CD4-positive, alpha-beta T cell treated with Interleukin-10 for 1 hour (primary cell): ENCODE measurements at places on chromosomes 16 and 17.

DNA sequence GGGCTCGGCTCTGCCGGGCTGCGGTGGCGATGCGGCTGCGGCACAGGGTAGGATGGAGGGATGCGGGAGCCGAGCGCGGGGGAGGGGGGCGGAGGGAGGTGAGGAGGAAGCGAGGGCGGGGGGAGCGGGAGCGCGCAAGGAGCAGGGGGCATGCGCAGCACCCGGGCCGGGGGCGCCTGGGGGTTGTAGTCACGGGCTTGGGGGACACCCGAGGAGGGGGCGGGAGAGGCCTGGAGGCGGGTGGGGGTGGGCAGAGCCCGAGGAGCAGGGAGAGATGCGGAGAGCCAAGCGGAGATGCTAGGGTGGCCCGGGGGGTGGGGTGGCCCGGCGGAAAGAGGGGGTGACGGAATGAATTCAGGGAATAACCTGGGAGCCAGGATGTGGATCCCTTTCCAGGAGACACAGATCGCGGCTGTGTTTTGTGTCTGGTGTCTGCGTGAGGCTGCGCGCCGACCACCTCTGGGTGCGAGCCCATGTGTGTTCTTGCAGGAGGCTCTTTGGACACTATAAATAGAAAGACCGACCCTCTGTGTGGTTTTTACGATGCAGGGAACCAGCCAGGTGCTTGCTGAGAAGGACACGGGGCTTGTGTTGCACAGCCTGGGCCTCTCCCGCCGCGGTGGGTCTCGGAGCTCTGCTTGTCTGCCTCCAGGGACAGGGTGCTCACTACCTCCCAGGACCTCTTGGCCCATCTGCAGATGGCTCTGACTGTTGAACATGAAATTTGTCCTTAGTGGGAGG is at the start of gene STX1B:
TSS of gene STX1B (minus strand) at position 54 of the 741 bp plus-strand sequence. CDS start 242 bp downstream, outside the sequence.
- peak; percentile 50 for DNase-seq

- DNase-seq: no peak
Observed at GRCh38 chr17:80750263-80750662, 205.6 kb downstream of the RPTOR start.

DNA sequence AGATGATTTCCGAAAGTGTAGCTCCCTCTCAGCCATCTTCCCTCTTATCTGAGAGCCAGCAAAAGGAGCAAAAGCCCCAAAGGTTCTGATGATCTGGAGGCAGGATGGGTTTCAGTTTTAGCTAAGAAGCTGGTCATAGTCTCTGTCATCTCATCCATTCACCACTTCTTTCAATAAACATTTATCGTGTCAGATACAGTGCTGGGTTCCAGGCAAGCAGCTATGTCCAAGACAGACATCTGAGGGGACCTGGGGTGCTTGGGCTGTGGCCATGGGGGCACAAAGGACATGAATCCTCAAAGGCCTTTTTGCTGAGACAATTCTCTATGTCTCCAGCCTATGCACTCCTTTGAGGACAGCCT is 1.0 kb upstream of the ETV4 start:
- DNase-seq: no peak

GRCh38 chr16:88957887-88958577 is 19.0 kb downstream of the CBFA2T3 start:
- DNase-seq: peak; percentile 17

DNA sequence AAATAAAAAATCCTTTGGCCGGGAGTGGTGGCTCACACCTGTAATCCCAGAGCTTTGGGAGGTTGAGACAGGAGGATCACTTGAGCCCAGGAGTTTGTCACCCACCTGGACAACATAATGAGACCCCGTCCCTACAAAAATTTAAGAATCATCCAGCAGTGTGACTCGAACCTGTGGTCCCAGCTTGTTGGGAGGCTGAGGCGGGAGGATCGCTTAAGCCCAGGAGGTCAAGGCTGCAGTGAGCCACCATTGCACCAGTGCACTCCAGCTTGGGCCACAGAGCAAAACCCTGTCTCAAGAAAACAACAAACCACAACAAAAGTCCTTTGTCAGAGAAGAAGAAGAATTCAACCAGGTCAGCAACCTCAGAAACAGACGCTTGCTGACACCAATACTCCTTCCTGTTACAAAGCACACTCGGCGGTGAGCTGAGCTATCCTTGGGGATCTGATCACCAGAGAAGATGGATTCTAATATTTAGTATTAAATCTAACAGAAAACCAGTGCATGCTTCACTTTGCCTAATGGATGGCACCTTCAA is 12.9 kb upstream of the PVALEF start:
- DNase-seq: no peak

- no peak for DNase-seq
Observed at GRCh38 chr17:56292578-56292977, 139.3 kb downstream of the ANKFN1 start.

- no peak for DNase-seq
Observed at GRCh38 chr17:45951403-45951802, 47.6 kb upstream of the STH start.

DNA sequence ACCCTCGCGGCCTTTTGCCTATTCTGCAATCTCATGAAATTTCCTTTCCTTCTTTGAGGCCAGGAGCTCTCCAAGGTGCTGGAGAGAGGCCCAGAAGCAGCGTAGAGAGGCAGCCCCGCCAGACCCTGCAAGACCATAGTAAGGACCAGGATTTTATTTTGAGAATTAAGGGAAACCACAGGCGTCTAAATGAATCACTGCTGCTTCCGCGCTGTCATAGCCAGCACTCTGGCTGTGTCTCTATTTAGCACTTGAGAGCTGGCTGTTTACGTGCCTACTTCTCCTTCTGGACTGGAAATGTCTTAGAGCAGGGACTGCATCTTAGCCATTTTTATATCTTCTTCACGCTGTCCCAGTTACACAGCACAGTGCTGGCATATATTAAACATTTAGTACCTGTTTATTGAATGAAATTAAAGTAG is 37.6 kb upstream of the PIRT start:
- DNase-seq: no peak

- no peak for DNase-seq
Observed at GRCh38 chr17:72104863-72105234, 16.0 kb upstream of the SOX9 start.

- no peak for DNase-seq
Observed at GRCh38 chr16:85490407-85491057, 122.6 kb upstream of the GSE1 start.

- DNase-seq: peak; percentile 45
Observed at GRCh38 chr17:82767041-82767754, 15.3 kb downstream of the TBCD start.

DNA sequence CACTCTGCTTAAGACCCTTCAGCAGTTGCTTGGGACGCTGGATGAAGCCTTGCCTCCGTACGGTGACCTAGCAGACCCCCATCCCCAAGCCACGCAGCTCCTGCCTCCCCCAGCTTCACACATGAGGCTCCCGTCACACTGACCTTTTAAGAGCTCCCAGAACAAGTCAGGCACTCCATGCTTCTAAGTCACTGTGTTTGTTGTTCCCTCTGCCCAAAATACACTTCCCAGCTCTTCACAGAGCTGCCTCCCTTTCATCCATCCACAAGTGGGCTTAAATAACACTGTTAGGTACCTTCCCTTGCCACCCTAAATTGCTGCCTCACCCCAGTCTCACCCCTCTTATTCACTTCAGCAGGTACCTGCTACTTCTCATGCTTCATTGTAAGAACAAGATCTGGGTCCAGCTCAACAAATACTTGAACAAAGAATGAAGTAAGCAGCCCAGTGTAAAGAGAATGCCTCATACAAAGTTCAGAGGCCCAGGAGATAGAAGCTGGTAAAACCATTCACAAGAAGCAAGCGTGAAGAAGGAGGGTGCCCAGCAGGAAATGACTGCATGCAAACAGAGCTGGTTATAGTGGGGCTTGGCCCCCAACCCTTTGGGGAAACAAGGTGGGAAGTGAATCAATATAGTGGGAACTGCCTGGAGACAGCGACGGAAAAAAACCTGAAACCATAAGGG is 5.8 kb downstream of the ZC3H7A start:
- no peak for DNase-seq

DNA sequence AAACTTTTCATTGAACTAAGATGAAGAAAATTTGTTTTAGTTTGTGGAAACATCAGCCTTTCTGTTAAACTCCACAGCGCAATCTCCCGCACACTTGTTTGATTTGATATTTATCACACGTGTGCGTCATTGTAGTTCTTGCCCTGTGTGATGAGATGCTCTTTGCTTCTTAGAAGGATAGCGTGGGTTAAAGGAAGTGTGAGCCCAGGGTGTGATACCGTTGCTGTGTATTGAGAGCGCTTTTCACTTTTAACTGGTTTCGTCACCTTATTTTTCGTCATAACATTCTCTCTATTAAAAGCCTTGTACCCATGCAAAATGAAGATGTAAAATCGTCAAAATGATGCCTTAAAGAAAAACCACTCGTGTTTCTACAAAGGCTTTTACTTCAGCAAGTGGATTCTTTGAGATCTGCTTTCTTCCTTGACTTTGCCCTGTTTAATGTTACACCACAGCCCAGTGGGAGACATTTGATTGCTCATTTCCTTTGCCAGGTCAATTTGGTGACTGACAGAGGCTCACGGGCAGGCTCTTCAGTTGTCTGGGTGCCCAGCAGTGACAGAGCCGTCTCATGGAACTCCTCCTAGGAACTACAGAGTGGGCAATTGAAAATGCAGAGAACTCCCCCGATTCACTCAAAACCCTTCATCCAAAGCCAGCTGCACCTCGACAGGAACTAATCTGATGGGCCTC is 61.1 kb downstream of the RPA1 start:
- peak; percentile 45 for DNase-seq

GRCh38 chr16:12257926-12258561 is 281.5 kb downstream of the SNX29 start:
- DNase-seq: no peak

DNA sequence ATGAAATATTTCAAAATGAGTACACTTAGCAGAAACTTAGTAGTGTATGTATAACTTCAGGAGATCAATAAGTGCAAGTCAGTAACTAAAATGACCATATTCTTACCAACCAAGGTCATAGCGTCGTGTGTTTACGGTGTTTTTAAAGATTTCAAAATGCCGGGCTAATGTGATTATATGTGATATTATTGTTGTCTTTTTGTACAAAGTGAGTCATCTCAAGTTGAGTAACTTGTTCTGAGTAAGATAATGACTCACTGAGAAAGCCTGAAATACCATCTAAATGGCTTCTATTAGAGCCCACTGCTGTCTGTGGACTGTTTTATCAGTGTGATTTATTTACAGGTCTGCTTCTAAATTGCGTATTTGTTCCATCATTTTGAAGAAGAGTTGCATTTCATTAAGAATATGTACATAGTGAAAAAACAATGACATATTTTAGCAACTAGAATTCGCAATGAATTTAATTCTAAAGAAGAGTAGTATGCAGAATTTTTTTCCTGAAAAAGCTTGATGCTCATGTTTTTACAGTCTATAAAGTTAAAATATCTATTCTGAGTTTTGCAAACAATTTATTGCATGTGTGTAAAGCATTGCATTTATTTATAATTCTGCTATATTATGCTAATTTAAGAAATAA is 12.7 kb downstream of the KRT12 start:
- DNase-seq: no peak

GRCh38 chr17:63445954-63446752 is at the start of gene CYB561:
TSS of gene CYB561 (minus strand) at chr17:63446306. CDS start at chr17:63437547, 8,759 bp downstream.
- DNase-seq: peak; percentile 80

- no peak for DNase-seq
Observed at GRCh38 chr16:81567987-81568748, 123.6 kb downstream of the CMIP start.

DNA sequence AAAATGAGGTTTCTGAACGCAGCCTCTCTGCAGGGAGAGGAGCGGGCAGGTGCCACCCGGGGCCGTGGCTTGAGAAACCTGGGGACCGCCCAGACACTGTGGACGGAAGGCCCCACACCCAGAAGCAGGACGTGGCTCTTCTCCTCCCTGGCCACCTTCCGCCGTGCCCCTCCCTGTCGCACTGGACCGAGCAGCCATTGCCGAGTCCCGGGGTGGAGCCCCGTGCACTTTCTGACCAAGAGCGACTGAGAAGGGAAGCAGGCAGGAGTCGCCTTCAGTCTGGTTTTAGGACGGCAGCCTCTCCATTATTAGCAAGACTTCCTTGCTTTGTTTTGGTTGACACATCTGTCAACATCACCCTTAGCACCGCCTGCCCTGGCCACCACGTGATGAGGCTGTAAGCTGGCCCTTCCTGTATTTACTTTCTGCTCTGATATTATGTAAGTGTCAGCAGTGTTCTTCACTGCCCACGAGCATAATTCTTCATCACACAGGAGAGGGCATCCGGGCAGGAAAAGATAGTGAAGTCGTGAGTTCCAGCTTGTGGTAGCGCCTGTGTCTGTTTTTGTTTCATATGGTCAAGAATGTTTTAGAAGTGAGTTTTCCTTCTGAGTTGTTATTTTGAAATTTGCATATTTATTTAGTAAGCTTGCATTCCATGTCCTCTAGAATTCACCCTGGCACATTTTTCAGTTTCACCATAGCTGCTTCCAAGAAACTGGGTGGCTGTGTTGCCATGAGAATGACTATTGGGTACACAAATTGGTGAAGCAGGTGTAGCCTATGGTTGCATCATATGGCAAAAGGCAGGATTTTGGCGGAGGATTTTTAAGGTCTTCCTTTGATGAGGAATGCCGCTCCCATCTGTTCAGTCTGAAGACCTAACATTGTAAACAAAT is 1.0 kb downstream of the HERPUD1 start:
- DNase-seq: peak; percentile 49

DNA sequence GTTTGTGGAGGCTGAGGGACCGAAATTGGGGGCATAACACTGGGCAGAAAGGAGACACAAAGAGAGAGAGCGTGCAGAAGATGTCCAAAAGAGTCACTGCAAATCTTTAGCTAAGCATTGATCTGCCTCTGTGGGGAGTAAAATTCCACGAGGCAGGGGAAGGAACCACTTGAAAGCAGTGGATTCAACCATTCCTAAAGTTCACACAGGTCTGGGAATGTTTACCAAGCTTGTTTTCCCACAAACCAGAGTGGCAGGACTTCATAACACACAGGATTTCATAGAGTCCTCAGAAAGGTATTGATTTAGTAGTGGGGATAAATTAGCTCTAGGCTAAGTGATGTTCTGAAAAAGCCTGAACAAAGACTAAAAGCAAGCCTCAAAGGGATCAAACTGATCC is 66.1 kb upstream of the RPL38 start:
- DNase-seq: no peak

DNA sequence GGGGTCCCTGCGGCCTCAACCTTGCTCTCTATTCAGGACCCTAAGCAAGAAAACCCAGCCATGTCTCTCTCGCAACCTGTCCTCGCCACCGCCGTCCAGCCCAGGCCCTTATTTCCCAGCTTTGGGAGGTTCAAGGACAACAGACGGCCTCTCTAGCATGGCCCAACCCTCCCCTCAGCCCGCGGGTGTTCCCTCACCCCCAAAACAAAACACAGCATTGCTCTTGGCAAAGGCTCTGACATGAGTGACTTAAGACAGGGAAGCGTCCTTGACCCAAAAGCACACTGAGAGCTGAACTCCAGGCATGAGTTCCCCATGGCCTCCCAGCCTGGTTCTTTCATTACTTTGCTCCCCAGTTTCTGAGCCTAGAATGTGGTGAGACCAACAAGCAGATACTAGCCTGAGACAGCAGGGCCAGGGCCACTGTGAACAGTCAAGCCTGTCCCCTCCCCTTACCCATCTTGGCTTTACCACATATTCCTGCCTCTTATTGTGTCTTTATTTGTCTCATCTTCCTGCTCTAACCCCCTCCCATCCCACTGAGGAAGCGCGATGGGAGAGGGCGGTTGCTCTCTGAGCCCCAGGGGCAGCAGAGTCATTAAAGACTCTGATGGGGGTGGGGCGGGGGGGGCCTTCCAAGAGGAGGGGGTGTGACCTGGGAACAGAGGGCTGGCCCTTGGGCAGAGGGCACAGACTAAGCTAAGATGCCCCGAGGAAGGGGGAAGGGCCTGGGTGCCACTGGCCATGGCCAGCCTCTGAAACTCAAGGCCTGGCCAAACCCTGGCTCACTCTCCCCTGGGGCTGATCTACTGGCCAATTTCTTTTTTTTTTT is 11.8 kb downstream of the SREBF1 start:
- DNase-seq: no peak
